ENCODE measurements at places on chromosomes 1 and 21.

GRCh38 chr1:109214695-109215623 is 1.2 kb downstream of the SARS1 start:
- DNase-seq, result peak; percentile 69

- no peak for DNase-seq
Measured at GRCh38 chr1:43463479-43463878, 9.7 kb upstream of the HYI start.

DNA sequence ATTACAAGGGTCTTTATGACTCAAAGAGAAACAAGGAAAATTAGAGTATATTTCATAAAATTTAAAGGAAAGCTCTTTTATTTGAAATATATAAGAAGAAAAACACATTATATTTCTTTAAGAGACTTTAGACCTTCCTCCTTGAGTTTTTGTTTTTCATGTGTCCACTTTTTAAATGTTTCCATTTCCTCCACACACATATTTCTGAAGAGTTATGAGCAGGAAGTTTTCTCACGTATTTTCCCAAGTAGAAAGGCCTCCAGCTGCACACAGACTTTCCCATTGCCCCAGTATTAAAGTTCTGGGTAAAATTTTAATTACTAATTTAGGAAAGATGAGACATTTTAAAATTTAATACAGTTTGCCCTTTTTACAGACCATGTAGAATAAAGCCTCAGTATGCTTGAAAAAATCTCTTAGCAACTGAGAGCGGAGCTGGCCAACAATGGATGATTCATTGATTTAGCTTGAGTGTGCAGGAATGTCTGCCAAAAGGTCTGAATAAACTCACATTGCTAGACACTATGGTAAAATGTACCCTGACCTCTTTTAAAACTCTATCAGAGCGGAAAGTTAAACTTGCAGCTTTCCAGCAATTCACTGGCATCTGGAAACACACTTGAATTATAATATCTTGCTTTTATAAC is 57.9 kb downstream of the DDAH1 start:
- DNase-seq, result peak; percentile 90

DNA sequence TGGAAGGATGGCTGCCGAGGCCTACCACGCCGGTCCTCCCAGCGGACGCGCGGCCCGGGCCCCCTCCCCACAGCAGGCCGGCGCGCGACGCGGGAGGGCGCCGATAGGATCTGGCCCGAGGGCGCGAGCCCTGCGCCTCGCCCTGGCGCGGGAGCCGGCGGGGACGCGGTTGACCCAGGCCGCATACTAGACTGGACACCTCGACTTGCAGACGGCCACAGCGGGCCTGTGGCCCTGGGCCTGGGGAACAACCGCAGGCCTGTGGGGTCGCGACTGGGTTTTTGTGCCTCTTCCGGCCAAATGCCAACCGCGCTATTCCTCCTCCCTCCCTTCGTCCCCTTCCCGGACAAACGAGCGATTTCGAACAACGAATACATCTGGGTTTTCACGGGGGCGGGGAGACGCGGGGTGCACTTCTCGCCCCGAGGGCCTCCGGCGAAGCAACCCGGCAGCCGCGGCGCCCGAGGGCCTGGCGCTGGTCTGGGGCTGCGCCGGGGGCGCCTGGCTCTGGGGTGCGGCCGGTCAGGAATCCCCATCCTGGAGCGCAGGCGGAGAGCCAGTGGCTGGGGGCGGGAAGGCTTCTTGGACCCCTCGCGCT is 2.4 kb downstream of the NHLH2 start:
- no peak for DNase-seq

GRCh38 chr1:245466261-245466660 is 311.5 kb downstream of the KIF26B start:
- no peak for DNase-seq

DNA sequence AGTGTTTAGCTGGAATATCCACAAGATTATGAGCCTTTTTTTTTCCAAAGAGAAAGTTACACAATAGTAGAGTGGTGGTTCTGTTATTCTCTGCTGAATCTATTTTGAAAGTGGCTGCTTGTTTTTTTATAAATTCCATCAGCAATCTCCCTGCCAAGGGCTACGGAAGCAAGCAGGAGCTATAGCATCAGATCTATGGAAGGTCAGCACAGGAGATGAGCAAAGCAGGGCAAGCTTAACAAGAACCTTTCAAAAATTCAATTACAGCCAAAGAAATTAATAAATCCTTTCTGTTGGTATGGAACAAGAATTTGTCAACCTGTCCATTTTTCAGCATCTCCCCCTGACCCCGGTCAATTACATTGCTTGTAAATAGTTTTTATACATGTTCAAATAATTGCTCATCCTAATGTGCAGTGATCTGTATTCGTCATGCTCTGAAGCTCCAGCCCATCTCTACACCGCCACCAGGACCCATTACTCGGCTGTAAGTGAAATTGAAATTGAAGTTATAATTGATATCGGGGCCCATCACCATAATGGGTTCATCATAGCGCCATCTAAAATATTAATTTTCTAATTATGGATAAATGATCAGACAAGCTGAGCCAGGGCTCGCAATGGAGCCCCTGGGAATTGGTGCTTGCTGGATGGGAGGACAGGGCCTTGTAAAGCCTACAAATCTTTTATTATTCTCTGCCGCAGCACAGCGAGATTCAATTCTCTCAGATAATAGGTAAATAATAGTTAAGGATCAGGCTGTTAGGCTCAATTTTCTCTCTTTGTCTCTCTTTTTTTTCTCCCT is 215.1 kb downstream of the ATG4C start:
- no peak for DNase-seq

GRCh38 chr1:184469396-184469795 is 82.6 kb downstream of the C1orf21 start:
- no peak for DNase-seq

Data from HFFc6 (cell line).